Inflammatory macrophage treated with lipopolysaccharide for 1 hour (primary cell): ENCODE measurements at places on chromosomes 4 and X.

- no peak for DNase-seq
These were observed 237.8 kb upstream of the ADGRL3 start for GRCh38 chr4:60962286-60962685.

DNA sequence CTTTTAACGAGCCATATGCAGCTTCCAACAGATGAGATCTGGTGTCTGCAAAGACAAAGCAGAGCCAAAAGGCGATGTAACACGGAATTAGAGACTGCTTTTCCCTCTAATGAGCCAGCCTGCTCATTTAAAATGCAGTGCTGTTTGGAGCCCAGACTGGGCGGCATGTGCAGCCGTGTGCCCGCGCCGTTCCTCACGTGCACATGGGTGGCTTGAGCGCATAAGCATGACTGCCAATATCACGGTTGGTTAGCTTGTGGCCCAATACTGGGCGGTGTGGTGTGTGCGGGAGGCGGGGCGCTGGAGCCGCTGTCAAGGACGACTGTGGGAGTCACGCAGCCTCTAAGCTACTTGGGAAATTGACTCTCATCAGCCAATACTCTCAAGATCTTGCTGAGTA is 87.0 kb upstream of the SCOC start:
- no peak for DNase-seq

- no peak for DNase-seq
These were observed 80.3 kb downstream of the LNX1 start for GRCh38 chr4:53511014-53511413.

DNA sequence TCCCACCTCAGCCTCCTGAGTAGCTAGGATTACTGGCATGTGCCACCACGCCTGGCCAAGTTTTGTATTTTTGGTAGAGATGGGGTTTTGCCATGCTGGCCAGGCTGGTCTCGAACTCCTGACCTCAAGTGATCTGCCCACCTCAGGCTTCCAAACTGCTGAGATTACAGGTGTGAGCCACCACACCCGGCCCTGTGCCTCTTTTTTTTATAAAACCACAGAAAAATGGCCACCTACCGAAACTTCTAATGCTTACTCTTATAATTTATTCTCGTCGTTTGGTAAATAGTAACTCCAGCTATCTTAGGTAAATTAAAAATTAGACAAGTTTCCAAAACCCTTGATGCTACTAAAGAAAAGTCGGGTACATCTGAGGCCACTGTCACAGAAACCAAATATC is 54.4 kb downstream of the IRF2 start:
- DNase-seq = no peak

GRCh38 chrX:131216828-131217227 is 72.3 kb downstream of the IGSF1 start:
- DNase-seq = no peak

DNA sequence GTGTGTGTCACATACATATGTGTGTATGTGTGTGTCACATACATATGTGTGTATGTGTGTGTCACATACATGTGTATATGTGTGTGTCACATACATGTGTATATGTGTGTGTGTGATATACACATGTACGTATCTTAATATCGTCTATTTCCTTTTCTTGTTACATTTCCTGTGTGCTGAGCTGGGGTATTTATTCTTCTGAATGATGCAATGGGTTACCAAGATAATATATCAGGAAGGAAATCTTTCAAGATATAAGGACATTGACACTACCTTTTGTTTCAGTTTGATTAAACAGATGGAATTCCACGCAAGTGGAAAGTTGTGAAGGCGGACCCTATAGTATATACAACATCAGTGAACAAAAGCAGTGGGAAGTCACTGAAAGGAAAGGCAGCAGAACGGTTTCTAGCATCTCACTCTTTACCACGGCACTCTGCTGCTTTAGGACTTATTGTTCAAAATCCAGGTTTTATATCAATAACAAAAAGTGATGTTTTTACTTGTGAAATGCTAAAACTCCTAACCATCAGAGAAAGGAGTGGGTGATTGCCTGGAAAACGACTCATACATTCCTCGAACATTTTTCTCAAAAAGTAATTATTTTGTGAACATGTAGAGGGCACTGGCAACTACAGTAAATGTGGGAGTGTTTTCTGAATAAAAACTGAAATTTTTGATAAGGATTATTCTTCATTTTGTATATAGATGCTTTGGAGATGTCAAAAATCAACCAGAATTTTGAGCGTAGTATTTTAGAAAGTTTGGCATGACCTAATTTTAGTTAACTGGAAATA is 43.1 kb upstream of the IL21 start:
- DNase-seq = no peak

GRCh38 chrX:39631276-39632229 is 466.2 kb downstream of the BCOR start:
- peak; percentile 65 for DNase-seq

GRCh38 chr4:150647008-150647407 is 65.1 kb downstream of the MAB21L2 start:
- no peak for DNase-seq

DNA sequence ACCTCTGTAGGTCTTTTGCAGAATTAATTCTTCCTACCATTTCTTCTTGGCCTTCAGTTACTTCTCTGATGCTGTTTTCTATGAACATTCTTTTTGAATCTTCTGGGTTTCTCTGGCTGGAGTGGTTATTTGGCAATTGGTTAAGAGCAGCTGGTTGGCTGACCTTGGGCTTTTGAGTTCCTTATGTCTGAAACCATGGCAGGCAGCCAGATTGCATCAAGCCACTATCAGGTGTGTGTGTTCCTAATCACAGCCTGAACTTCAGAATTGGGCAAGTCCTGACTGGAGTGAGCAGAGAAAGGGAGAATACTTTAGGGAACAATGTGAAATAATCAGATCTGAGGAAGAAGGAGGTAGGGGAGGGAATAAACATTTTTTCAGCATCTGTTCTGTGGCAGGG is 90.2 kb downstream of the ARHGAP10 start:
- DNase-seq = no peak

DNA sequence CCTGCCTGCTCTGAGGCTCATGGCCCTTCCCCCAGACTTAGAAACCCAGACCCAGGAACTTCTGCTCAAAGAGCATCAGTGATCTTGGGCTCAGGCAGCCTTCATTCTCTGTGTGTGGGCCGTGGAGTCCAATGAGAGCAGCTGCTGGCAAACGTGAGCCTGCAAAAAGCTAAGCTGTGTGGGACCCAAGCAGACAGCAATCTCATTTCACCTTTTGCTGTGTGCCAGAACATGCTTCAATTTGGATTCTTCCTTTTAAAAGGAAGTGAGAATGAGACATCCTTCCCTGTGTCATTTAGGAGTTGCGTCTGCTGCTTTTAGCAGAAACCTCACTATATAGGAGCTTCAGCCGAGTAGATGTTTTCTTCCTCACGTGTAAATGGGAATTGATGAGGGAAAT is 238.5 kb downstream of the EVC2 start:
- DNase-seq = no peak

DNA sequence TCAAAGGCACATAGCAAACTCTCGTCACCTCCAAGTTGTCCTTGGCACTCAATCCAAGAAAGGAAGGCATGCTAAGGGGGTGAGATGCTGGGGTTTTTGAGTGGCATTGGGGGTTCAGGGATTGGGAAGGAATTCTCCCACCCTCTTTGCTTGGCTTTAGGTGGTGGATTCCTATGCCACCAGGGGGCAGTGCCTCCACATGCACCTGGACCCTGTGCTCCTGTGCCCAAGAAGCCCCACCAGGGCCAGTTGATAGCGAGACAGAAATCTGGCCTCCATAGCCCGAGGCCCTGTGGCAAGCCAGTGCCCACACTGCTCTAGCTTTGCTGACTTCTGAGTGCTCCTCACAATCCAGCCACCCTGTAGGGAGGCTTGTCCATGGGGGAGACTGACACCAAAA is 2.0 kb upstream of the FATE1 start:
- DNase-seq = no peak

DNA sequence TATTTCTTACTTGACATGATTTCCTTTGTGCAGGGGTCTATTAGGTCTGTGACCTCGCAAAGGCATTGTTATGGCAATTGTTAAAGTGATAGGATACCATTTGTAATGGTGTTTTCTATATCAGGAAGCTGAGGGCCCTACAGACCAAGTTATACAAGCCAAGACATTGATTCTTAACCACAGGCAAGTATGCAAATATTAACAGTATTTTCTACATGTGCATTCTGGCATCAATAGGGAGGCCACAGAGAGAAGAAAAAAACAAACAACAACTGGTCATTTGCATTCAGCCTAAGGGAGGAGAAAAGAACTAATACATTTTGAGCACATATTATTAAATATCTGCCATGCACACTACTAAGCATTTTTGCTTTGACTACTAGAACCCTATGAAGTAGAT is 28.5 kb downstream of the GBA3 start:
- DNase-seq = no peak

- DNase-seq = peak; percentile 67
These were observed 102.6 kb downstream of the FHDC1 start for GRCh38 chr4:153038623-153039311.

DNA sequence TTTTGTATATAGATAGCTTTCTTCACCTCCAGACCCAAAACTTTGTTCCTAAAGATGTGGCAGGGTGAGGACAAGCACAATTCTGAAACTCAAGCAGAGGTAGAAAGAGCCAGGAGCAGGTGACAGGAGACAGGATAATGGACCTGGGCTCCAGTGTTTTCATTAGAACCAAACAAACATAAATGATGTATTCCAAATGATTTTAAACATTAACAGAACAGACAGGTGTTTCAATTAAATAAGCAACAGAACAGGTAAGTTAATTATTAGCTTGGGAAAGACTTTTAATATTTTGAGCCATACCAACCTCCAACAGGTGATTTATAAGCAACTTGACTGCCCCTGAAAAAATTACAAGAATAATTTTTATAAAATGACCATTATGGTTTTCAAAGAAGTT is 459.4 kb upstream of the LCORL start:
- no peak for DNase-seq

GRCh38 chrX:127908384-127908783 is 143.8 kb downstream of the ACTRT1 start:
- no peak for DNase-seq

DNA sequence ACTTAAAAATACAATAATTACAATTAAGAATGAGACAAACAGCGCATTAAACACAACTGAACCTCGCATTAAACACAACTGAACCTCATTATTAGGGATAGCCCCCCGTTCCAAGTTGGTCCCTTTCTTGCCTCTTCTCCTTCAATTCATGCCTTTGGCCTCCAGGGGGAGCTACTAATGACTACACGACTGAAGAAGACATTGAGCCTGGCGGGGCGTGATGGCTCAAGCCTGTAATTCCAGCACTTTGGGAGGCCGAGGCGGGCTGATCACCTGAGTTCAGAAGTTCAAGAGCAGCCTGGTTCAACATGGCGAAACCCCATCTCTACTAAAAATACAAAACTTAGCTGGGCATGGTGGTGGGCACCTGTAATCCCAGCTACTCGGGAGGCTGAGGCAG is 56.4 kb upstream of the NWD2 start:
- DNase-seq = no peak

DNA sequence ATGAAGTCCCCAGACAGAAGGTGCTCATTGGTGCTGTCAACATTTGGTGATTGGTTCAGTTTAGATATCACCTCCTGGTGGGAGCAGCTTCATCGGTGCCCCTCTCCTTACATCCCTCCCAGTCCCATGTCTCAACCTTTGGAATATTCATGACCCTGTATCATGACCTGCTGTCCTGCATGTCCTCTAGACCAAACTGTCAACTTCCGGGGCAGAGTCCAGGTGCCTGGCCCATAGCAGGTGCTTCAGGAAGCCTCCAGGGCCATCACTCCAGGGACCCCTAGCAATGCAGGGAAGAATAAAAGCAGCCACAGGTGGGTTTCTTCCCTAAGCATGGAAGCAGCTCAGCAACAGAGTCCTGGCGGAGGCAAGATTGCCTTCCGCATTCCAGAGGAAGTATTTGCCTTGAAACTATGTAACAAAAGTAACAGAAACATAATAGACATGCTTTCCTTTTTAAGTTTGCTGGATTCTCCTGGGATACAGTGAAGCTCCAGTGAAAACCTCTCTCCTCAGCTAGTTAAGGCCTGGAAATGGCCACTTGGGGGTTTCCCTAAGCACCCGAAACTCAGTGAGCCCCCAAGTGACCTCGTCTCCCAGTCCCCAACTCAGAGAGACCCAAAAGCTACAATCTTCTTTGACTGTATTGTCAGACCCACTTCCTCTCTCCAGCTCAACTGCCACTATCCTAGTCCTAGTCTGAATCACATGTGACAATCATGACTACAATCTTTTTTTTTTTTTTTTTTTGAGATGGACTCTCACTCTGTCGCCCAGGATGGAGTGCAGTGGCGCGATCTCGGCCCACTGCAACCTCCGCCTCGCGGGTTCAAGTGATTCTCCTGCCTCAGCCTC is 1.3 kb upstream of the ATP6AP1 start:
- DNase-seq = peak; percentile 20

- no peak for DNase-seq
These were observed 91.5 kb upstream of the DHRSX start for GRCh38 chrX:2592279-2592678.

GRCh38 chr4:143399113-143399949 is 62.7 kb downstream of the GAB1 start:
- peak; percentile 31 for DNase-seq

DNA sequence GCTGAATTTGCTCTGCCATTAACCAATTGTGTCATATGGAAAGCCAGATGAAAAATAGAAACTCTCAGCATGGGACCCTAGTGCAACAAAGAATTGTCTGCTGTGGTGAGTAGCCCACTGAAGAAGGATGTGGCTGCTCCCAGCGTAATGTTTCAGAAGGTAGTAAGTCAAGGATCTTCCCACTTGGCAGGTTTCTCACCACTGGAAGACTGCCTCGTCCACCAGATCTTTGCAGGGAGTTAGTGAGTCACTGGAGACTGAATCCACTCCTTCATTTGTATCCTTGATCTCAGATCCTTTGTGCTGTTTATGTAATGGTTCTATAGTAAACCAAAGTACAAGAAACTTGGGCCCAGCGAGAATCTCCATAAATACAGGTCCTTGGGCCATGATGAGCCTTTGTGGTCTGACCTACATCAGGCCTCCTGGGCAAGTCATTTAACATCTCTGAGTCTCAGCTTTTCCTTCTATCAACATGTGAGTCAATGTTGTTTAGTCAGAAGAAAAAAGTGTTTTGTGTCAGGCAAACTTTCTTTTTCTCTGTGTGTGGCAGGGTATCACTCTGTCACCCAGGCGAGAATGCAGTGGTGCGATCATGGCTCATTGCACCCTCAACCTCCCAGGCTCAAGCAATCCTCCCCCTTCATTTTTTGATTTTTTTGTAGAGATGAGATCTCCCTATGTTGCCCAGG is 78.0 kb upstream of the CCDC160 start:
- DNase-seq = no peak

DNA sequence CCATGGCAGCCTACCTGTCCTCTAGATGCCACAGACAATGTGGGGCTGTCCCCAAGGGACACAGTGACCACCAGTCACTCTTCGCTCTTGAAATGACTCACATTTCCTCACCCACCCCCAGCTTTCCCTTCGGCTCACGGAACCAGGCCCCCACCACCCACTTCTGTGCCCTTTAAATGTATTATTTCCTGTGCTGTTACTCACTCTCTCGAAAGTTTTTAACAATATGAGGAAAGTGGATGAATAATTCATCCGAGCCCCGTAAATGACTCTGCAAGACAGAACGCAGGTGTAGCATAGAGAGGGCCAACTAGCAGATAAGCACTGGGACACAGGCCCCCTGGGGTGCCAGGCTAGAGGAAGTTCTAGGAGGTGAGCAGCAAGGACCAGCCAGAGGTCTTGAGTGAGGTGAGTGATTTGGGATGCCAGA is 179.5 kb upstream of the TBL1X start:
- DNase-seq = peak; percentile 80
